Mucosa of gallbladder (tissue), 1 donor: ENCODE measurements at places on chromosomes 3 and 15.

DNA sequence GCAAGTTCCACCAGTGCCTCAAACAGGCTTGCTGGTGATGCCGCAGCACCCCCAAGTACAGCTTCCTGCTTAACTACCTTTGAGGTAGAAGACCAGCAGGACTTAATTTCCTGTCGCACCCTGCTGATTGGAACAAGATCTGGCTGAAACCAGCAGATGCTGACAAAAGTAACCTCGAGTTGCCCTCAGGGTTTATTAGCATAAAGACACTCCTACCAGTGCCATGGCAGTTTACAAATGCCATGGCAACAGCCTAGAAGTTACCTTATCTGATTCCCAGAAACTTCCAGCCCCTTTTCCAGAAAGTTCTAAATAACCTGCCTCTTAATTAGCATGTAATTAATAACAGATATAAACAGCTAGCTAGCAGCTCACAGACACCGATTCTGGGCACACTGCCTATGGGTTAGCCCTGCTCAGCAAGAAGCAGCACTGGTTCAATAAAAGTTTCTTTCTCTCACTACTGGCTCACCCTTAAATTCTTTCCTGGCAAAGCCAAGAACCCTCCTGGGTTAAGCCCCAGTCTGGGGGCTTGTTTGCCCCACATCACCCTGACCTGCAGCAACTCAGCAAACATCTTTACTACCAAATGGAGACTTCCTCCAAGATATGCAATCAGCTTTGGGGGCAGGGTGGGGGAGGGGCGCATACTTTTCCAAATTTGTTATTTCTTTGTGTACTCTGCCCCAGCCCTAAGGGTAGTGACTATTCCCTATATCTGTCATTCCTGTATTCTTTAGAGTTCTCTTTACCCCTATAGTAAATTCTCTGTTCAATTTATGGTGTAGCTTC, 54.2 kb downstream of the MAP4 start:
- DNase-seq = peak; percentile 41

GRCh38 chr15:45199136-45199810, 11.5 kb upstream of the SHF start:
- DNase-seq = no peak

DNA sequence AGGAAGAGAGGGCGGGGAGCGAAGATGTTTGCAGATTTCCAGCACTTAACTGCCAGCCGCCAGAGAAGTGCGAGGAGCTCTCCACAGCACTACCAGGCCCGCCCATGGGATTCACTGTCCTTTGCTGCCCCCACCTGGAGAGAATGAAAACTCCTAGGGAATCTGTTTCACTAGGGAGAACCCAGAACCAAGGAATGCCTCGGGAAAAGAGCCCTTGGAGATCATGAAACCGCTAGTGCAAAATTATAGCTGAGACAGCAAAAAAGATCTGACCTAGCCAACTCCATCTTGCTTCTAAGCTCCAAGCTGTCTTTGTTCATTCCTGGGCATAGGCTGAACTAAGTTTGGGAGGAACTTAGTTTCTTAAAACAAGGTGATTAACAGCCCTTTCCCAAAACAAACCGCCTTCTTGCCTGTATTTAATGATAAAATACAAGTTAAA, 82.6 kb upstream of the GCNT3 start:
- peak; percentile 91 for DNase-seq

DNA sequence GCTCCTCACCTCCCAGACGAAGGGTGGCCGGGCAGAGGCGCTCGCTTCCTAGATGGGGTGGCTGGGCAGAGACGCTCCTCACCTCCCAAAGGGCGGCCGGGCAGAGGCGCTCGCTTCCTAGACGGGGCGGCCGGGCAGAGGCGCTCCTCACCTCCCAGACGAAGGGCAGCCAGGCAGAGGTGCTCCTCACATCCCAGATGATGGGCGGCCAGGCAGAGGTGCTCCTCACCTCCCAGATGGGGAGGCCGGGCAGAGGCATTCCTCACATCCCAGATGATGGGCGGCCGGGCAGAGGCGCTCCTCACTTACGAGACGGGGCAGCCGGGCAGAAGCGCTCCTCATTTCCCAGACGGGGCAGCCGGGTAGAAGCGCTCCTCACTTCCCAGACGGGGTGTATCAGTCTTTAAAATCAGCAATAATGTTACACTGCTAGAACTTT, 19.4 kb upstream of the CCNL1 start:
- no peak for DNase-seq

GRCh38 chr3:56836276-56837163, 34.8 kb upstream of the ARHGEF3 start:
- no peak for DNase-seq

DNA sequence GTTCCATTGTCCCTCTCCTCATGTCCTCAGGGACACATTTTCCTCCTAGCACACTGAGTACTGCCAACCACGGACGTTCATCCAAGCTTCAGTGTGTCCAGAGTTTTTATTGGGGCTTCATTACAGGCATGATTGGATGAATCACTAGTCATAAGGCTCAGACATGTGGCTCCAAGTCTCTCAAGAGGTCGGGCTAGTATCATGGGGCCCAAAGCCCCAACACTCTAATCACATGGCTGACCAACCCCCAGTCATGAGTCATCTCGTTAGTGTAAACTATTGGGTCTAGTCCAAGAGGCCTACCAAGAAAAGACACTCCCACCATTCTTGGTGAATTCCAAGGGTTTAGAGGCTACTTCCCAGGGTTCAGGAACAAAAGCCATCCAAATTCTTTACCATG, 4.4 kb downstream of the TERC start:
- DNase-seq = no peak

DNA sequence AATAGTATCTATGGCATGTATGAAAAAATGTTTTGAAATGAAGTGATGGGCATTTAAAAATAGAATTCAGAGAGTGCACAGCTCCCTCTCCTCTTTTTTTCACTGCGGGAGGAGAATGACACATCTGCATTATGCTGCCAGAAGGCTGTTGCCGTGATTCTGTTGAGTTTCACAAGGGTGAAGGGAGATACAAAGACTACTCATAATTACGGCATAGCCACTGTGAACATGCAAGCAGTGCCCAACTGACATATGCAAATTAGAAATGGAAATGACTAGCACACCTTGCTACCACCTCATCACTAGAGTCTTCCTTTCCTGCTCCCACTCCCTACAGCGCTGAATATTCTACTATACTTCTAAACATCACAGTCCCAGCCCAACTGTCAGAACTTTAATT, 20.1 kb downstream of the IFT57 start:
- DNase-seq = no peak

DNA sequence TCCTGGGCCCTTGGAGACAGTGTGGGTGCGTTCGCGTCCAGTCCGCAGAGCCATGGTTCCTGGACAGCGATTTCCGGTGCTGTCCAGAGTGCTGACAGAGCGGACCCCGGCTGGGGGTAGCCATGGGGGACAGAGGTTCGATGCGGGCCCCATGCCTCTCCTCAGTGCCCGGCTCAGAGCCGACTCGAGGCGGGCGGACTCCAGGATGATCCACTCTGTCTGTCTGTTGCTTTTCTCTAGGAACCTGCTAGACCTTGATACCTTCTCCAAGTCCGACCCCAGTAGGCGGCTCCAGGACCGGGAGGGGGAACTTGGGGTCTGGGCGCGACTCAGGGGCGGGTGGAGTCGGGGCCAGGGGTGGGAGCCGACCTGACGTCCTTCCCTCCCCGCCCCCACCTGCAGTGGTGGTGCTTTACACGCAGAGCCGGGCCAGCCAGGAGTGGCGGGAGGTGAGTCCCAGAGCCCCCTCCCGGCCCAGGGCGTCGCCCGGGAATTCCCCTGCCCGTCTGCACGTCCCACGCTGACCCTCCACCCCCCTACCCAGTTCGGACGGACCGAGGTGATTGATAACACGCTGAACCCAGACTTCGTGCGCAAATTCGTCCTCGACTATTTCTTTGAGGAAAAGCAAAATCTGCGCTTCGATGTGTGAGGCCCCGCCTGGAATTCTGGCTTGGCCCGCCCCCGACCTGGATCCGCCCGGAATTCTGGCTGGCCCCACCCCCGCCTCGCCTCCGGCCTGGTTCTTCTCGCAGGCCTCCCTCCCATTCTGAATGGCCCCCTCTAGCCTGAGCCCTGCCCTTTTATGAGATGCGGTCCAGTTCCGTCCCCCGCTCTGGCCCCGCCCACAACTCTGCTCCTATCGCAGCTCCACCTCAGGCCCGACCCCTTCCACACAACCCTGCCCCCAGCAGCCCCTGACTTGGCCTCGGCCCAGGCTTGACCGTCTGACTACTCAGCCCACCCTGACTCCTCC, 1.0 kb downstream of the CPNE9 start:
- no peak for DNase-seq

GRCh38 chr3:176262071-176262470, 935.2 kb downstream of the TBL1XR1 start:
- no peak for DNase-seq

- DNase-seq = no peak
Observed at GRCh38 chr3:113283306-113283705, 71.9 kb downstream of the BOC start.

DNA sequence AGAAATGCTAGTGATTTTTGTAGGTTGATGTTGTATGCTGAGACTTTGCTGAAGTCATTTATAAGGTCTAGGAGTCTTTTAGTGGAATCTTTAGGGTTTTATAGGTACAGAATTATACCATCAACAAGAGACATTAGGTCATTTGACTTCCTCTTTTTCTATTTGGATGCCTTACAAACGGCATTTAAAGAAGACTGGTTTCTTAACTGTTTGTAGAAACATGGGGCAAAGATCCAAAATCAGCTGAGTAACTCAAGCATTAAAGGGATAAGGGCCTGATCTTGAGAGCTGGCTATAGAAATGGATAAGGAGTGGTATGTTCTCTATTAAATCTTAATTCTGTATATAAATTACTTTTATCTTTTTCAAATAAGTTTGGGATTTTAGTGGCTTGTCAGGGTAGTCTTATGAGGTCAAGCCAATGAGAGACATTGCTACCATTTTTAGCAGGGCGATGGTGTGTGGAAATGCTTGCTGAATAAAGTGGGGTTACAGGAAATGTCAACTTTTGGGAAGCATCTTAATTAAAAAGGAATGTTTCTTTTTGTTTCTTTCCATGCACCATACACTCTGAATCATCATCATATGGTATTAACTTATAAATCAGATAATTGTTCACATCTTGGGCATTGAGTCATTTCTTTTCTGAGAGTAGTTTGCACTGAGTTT, 197.7 kb upstream of the GBE1 start:
- no peak for DNase-seq
